Osteocyte (in vitro differentiated cells): ENCODE measurements at places on chromosomes 6 and 20. TPM values are rescaled to one million over a fixed set of nuclear protein-coding genes. Genes with fewer than 3 reads are reported as not detected.

DNA sequence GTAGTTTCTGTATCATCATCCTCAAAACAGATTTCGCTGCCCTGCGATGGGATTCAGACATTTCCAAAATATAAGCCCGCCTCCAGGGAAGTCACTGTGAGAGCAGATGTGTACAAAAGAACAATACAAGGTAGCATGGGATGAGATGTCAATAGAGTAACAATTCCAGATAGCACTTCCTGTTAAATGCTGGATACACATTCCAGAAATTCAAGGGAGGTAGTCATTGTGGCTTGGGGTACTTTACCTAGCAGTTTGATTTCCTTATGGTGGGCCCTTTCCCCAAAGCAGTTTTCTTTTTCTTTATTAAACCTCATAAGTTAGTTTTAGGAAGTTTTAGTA lies 2.5 kb downstream of the RNF217 start:
- H3K4me3 ChIP-seq: peak overlapping the region; percentile 92
- H3K4me1 ChIP-seq: peaks cover 60% of the 10 kb centered on the region
- H3K36me3 ChIP-seq: peaks cover 13% of the 10 kb centered on the region
- H3K27me3 ChIP-seq: no peaks in the 10 kb centered on the region
- no peak for DNase-seq
- peak overlapping the region; percentile 93 for H3K27ac ChIP-seq

- H3K27me3 ChIP-seq: no peaks in the 10 kb centered on the region
- no peak overlapping the region for H3K4me3 ChIP-seq
- no peaks in the 10 kb centered on the region for H3K4me1 ChIP-seq
Measured at GRCh38 chr6:164911873-164912580, 397.4 kb downstream of the C6orf118 start.

GRCh38 chr20:33753143-33753542 lies 21.3 kb downstream of the ZNF341 start:
- H3K4me1 ChIP-seq: no peaks in the 10 kb centered on the region
- no peak for DNase-seq
- H3K4me3 ChIP-seq: no peak overlapping the region
- peaks cover 15% of the 10 kb centered on the region for H3K36me3 ChIP-seq
- H3K27ac ChIP-seq: no peak overlapping the region

GRCh38 chr6:120147071-120147871 lies 797.7 kb upstream of the MAN1A1 start:
- no peaks in the 10 kb centered on the region for H3K27me3 ChIP-seq
- no peak overlapping the region for H3K4me3 ChIP-seq
- DNase-seq: no peak
- no peak overlapping the region for H3K27ac ChIP-seq
- no peaks in the 10 kb centered on the region for H3K36me3 ChIP-seq

- no peak for DNase-seq
- H3K4me3 ChIP-seq: no peak overlapping the region
Measured at GRCh38 chr20:35463455-35464300, 8.3 kb downstream of the CEP250 start.

DNA sequence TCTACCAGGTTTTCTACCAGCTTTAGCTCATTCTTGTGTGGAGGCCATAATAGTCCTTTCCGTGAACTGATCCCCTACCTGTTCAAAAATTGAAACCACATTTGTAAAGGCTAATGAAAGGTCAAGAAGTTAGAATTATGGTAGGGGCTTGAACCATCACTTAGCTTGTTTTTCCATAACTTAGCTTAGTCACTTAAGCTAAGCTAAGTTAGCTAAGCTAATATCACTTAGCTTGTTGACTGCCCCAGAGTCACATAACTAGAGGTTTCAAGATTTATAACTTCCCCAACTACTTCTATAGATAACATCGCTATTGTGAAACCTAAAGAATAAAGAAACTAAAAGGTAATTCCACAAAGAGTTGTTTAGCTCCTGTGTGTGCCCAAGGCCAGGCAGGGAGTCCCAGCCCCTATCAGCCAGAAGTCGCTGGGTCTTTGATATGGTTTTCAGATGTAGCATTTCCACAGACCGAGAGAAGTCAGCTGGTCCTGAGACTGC lies 131.8 kb downstream of the VEGFA start:
- no peak overlapping the region for H3K4me3 ChIP-seq
- peaks cover 8% of the 10 kb centered on the region for H3K27me3 ChIP-seq
- no peak for DNase-seq
- no peaks in the 10 kb centered on the region for H3K36me3 ChIP-seq
- H3K27ac ChIP-seq: no peak overlapping the region

- no peak overlapping the region for H3K4me3 ChIP-seq
- peaks cover 12% of the 10 kb centered on the region for H3K4me1 ChIP-seq
- DNase-seq: no peak
- no peaks in the 10 kb centered on the region for H3K36me3 ChIP-seq
- peaks cover 1% of the 10 kb centered on the region for H3K27me3 ChIP-seq
Measured at GRCh38 chr20:49338061-49338460, 60.2 kb upstream of the ZNFX1 start.

DNA sequence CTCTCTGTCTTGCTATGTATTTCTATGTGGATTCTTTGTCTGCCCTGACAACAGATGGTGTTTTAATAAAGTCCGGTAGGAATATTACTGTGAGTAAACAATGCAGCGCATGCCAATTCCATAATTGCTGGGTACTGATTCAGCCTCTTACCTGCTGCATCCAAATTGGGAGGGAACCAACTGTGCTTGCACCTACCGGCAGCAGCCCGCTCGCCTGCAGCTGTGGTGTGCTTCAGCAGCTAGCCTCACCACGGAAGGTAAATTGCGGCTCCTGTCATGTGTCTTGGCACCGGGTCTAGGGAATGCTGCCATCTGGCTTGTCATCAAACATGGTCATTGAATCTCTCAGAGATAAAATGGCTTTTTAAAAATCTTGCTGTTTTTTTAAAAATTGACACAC lies 704.8 kb upstream of the SLC35B3 start:
- peaks cover 18% of the 10 kb centered on the region for H3K4me1 ChIP-seq
- H3K27ac ChIP-seq: no peak overlapping the region
- H3K27me3 ChIP-seq: no peaks in the 10 kb centered on the region
- DNase-seq: no peak

GRCh38 chr6:17536586-17536985 lies 63.5 kb upstream of the FAM8A1 start:
- no peak overlapping the region for H3K27ac ChIP-seq
- H3K27me3 ChIP-seq: no peaks in the 10 kb centered on the region
- H3K4me3 ChIP-seq: no peak overlapping the region
- H3K4me1 ChIP-seq: no peaks in the 10 kb centered on the region
- no peak for DNase-seq

DNA sequence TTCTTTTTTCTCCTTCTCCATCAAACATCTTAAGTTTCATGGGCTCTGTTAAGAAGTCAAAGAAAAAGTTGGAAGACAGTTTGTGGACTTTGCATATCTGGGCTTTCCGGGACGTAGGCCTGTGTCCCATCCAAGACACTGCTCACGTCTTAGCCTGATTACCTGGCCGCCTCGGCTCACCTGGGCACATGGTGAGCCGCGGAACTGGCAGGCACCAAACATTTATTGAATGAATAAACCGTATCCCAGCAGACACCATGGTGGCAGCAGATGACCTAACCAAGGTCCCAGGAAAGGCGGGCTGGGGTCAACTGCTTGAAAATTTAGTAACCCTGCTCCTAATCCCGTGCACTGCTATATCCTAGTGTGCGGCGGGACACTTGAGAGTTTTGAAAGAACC lies 35.6 kb downstream of the GNAS start:
- peak overlapping the region; percentile 41 for H3K27ac ChIP-seq
- H3K4me1 ChIP-seq: peaks cover 17% of the 10 kb centered on the region
- H3K27me3 ChIP-seq: no peaks in the 10 kb centered on the region
- DNase-seq: no peak

GRCh38 chr6:167974640-167975344 lies 22.7 kb upstream of the KIF25 start:
- peaks cover 7% of the 10 kb centered on the region for H3K4me1 ChIP-seq
- DNase-seq: no peak
- no peak overlapping the region for H3K27ac ChIP-seq

The EPB41L2 gene
- 65.3 and 67.5 TPM in 2 replicates for total RNA-seq

The KIFC1 gene
- total RNA-seq: 10.8 and 11.6 TPM in 2 replicates
